Kidney glomerular epithelial cell (primary cell): ENCODE measurements at places on chromosomes 12 and 14.

DNA sequence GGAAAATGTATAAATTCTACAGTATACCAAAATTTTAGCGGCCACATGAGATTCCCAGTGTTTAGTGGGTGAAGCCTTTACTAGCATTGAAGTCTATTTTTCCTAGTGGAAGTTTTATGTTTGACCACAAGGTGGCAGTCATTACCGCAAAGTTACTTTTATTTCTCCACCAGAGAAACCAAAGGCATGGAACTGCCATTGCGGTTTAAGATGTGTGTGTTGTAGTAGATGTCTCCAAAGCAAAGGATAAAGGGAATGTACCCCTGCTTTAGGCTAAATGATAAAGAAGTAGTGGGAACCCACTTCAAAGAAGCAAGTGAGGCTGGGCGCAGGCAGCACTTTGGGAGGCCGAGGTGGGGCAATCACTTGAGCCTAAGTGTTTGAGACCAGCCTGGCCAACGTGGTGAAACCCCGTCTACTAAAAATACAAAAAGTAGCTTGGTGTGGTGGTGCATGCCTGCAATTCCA, 140.5 kb downstream of the PRKCH start:
- DNase-seq, result peak; percentile 79

GRCh38 chr14:92748259-92749016, at the start of gene LGMN:
Gene LGMN, minus strand, starts transcription at chr14:92748627. Its CDS starts 15,841 bp downstream, at chr14:92732786.
- peak; percentile 92 for DNase-seq

- no peak for DNase-seq
Observed at GRCh38 chr12:124426594-124427555, 132.0 kb downstream of the RFLNA start.

GRCh38 chr12:105171691-105172436, 64.1 kb downstream of the APPL2 start:
- DNase-seq, result no peak

DNA sequence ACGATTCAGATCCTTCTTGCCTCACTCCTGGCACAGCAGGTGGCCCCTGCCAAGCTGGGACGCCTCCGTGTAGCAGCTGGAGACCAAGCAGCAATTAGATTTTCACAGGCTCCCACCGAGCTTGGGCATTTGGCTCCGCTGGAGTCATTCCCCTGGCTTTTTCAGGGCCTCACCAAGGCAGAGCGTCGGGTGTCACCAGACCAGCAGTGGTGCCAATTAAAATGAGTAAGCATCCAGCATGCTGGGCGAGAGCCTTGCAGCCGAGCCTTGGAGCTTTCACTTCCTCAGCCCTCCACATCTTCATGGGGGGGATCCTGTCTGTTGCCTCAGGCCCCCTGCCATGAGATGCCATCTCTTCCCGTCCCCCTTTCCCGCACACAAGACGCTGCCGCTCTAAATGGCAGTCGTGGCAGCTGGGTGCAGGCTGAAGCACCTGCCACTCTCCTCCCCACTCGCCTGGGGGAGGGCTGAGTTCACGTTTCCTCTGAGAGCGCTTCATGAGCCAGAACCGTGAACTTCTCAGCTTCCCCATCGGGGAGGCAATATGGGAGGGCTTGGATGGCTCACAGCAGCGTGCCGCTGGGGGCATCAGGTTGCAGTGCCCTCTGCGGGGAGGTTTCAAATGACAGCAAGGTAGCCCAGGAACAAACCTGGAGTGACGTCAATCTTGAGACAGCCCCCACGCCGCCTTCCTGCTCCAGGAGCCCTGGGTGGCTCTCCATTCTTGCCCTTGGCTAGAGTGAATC, 11.7 kb downstream of the TPCN1 start:
- peak; percentile 51 for DNase-seq

GRCh38 chr12:83615152-83615551, 928.4 kb downstream of the TMTC2 start:
- no peak for DNase-seq

- no peak for DNase-seq
Observed at GRCh38 chr12:103571286-103571685, 15.8 kb upstream of the STAB2 start.

DNA sequence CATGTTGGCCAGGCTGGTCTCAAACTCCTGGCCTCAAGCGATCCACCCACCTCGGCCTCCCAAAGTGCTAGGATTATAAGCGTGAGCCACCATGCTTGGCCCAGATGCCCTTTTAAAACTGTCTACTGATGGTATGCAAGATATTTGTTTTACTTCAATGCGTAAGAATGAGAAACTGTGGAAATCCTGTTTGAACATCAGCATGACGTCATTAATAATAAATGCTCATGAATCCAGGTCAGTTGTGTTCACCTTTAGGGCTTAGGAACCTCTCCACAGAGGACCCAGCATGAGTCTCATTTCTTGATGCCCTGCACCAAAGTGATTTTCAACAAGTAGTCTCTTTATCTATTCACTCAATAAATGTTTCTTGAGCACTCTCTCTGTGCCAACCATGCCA, 34.5 kb upstream of the FOS start:
- DNase-seq, result no peak

DNA sequence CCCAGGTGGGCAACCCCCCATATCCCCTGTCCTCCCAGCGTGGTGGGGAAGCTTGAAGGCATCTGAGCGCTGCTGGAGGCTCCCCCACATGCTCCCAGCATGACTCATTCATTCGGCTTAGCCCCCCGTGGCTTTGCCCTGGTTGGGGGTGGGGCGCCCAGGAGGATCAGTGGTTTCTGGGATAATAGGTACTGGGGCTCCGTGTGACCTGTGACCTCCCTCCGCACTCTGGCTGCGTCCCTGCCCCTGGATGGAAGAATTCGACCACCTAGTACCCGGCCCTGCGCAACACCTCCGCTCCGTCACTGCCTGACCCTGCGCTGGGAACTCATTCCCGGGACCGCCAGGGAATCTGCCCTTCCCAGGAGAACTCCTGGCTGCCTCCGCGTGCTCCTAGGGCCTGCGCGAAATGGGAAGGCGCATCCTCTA, 120.1 kb downstream of the AACS start:
- DNase-seq, result no peak

DNA sequence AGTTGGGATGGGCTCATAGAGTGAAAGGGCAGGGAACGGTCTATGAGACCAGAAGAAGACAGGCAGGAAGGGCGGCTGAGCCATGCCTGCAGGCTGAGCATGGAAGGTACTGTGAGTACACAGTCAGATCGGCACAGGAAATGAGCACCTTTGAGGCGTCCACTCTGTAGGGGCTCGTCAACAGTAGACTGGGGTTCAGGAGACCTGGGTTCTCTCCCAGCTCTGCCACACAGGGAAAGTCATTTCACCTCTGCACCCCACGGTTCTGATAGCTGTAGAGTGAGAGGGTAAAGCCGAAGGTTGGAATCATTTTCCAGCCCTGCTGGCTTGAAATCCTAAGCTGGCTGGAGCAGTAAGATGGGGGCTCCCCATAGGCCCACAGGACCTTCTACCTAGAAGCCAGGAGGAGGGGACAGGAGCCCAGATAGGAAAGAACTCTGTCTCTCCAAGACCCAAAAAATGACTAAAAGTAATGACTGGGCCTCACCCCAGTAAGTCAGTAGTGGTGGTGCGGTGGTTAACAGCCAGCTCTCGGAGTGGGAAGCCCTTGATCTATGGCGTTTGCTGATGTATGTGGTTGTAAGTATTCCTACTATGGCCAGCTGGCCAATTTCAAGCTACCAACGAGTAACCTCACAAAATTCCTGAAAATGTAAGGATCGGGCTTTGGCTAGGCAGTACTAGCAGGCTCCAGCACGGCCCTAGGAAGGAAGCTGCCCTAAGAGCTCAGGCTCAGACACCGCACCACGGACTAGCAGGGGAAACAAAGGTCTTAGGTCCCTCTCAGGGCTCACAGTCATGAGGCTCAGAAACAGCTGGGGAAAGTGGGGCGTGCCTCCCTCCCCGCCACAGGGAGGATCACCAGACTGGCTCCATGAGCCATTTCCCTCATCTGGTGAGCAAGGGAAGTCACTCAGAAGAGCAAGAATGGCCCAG, 10.3 kb upstream of the CD27 start:
- no peak for DNase-seq

GRCh38 chr14:70906793-70907175, 475 bp upstream of the PCNX1 start:
- DNase-seq, result no peak

GRCh38 chr14:31096255-31096654, 70.1 kb upstream of the STRN3 start:
- no peak for DNase-seq

DNA sequence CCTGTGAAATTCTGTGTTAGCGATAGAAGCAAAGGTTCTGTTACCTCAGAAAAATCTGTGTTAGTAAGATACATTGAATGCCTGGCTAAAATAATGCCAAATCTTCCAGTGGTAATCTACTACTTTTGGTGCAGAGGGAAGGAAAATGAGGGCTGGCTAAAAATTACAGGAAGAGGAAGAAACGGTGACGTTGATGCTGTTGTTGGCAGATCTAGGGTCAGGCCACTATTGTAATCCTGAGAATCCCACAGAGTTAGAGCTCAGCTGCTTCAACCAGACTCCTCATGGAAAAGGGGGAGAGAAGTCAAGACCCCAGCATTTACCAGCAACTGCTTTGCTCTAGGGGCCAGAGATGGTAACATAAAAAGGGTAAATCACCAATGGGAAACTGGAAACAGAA, 145.1 kb downstream of the PPM1H start:
- DNase-seq, result no peak

DNA sequence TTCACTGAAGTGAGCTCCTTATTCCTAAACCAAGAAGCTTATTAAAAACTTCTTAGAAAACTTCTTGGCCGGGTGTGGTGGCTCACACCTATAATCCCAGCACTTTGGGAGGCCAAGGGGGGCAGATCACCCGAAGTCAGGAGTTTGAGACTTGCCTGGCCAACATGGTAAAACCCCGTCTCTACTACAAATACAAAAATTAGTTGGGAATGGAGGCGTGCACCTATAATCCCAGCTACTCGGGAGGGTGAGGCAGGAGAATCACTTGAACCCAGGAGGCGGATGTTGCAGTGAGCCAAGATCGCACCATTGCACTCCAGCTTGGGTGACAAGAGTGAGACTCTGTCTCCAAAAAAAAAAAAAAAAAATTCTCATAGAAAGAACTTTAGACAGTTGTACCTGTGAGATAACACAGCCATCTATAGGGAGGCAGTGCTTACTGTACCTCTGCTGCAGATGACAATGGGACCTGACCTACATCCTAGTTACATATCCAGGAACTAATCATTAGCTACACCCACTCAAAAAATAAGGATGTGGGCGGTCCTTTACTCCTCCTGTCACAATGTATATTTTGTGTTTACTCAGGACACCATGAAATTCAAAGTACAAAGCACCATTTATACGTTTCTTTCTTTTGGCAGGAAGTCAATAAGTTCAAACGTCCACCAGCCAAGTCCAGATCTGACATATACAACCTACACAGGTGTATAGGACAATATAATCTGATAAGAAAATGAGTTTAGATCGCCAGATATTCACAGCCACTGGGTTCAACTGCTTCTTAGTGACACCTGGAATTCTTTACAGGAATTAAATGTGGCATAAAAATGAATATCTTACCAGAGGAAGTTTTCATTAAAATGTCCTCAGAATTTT, 14.9 kb downstream of the STXBP6 start:
- no peak for DNase-seq

DNA sequence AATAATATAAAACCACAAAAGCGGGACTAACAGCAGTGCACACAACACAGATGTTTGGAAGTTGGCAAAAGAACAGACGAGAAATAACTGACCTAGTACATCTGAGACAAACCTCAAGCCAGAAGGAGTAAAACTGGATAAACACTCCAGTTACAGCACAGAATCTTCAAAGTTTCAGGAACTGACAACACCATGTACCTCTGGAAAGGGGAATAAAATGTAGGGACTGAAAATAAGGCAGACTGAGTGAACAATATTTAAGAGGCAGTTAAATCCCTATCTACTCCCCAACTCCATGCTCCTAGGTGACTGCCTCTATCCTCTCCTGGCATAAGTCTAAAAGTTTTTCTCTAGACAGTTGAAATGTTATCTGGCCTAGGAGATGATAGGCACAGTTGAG, 57.9 kb downstream of the ZFYVE21 start:
- no peak for DNase-seq

DNA sequence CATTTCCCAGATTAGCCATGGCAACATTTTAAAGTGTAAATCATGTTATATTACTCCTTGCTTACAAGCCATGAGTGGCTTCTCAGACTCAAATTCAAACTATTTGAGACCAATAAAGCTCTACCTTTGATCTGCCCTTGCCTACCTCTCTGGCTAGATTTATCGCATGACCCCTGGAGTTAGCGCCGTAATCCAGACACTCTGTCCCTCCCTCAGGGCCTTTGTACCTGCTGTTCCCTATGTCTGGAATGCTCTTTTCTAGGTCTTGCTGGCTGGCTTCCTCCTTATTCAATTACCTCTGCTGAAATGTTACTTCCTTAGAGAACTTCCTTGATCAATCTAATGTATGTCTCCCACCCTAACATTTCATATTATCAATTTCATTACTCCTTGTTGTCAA, 16.3 kb downstream of the SIX4 start:
- no peak for DNase-seq

DNA sequence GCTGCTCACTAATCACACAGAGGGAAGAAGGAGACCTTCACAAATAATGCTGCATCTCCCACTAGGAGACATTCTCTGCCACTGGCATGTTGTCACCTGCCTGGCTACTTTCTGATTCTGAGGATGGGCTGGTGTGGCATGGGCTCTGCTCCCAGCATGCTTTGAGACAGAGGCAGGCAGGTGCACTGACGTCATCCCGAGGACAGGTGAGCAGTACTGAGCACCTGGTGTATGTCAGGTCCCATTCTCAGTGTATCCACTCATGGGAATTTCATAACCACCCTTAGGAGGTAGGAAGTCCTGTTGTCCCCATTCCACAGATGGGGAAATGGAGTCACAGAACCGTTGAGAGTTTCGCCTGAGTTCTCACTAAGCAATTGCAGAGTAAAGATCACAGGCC, 597.9 kb downstream of the VRK1 start:
- DNase-seq, result no peak

GRCh38 chr12:124152731-124153130, 142.2 kb upstream of the RFLNA start:
- no peak for DNase-seq

DNA sequence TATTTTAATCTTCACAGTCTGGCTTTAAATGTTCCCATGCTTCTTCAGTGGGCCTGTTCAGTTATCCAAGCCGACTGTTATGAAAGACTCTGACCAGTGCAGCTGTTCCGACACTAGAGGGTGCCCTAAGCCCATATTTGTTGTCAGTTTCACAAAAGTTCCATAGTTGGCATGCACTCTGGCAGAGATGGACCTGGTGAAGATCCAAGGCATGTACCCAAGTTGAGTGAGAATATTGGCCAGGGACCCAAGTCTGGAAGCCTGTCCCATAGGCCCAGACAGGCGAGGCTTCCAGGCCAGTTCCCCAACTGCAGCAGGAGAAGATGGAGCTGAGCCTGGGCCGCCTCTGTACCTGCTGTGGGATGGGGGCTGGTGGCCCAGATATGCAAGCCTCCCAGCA, 27.4 kb upstream of the GUCY2C start:
- DNase-seq, result no peak

- DNase-seq, result no peak
Observed at GRCh38 chr12:42945927-42946326, 356.4 kb upstream of the PRICKLE1 start.

DNA sequence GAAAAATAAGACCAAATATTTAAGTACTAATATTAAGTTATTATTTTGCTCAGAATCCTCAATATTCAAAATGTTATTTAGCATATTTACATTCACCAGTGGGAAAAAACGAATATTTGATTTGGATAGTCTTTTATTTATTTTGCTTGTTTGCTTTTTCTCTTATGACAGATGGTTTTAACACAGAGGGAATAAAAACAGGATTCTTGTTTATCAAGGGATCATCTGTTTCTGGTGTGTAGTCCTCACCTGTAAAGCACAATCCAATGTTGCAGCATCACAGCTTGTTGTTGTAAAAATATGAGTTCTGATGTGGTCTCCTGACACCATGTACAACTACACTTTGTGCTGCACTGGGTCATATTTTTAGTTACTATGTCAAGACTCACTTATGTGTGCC, 103.9 kb downstream of the AVPR1A start:
- no peak for DNase-seq
